ENCODE measurements at places on chromosomes 4 and X.

DNA sequence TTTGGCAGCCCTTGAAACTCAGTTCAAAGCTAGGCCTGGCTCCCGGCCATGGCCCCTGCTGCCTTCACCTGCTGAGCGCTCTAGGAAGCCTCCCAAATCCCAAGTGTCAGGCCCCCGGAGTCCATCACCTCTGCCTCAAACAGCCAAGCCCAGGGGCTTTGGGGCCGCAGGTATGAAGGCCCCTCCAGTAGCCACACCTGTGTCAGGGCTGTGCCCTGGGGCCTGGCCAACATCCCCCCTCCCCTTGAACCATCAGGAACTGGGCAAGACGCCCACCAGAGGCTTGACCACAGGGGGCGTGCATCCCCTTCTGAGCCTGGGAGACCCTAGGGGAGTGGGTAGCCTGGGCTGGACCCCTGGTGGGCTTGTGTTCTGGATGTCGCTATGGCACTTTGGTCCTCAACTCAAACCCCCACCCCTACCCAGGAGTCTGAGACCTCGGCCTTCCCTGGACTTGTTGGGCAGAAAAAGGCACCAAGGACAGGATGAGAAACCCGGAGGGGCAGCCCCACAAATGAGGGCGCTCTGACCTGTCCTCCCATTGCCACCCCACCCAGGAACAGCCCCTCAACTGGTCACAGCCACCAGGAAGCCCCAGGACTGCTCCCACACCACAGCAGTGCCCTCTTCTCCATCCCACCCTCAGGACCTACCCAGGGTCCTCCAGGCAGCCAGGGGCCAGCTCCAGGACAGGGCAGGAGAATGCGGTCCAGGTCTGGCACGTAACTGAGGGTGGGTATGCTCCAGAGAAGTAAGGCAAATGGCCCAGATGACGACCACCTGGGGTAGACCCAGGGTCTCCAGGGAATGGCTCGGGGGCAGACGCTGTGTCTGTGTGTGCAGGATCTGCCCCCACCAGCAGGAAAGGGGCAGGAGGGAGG lies 4.2 kb upstream of the SLBP start:
- DNase-seq, result no peak

GRCh38 chr4:159035570-159035969 lies 67.3 kb upstream of the RAPGEF2 start:
- no peak for DNase-seq

- no peak for DNase-seq
These were observed 67.5 kb downstream of the FBXW7 start for GRCh38 chr4:152468408-152468807.

GRCh38 chr4:112765317-112765974 lies 128.5 kb downstream of the LARP7 start:
- no peak for DNase-seq

- no peak for DNase-seq
These were observed 566.3 kb upstream of the NR3C2 start for GRCh38 chr4:149008415-149009025.

DNA sequence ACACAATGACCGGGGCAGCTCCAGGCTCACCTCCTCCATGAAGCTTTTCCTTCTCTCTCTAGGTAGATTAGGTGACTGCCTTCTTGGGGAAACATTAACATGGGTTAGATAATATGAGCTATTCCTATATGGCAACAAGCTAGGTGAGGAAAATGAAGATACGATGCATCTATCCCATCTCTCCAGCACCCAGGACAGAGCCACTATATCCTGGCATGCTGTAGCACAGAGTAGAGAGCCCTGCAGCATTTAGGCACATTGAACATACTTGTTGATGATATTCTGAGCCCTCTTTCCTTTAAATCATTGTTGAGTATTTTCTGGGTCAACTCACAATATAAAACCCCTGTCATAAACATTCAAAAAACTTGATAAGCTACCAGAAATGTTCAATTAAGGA lies 494.2 kb upstream of the MAGEB2 start:
- no peak for DNase-seq

DNA sequence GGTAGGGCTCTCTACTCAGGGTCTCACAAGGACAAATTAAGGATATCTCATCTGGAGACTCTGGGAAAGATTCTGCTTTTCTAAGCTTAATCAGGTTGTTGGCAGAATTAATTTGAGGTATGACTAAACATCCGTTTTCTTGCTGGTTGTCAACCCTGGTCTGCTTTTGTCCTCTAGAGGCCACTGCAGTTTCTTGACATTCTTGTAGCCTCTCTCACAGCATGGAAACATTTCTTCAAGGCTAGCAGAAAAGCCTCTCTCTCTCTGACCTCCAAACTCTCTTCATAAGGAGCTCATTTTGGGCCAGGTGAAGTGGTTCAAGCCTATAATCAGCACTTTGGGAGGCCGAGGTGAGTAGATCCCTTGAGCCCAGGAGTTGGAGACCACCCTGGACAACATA lies 749.5 kb upstream of the PCDH7 start:
- DNase-seq, result no peak

- no peak for DNase-seq
These were observed 135.3 kb upstream of the VCX2 start for GRCh38 chrX:8306291-8306925.

DNA sequence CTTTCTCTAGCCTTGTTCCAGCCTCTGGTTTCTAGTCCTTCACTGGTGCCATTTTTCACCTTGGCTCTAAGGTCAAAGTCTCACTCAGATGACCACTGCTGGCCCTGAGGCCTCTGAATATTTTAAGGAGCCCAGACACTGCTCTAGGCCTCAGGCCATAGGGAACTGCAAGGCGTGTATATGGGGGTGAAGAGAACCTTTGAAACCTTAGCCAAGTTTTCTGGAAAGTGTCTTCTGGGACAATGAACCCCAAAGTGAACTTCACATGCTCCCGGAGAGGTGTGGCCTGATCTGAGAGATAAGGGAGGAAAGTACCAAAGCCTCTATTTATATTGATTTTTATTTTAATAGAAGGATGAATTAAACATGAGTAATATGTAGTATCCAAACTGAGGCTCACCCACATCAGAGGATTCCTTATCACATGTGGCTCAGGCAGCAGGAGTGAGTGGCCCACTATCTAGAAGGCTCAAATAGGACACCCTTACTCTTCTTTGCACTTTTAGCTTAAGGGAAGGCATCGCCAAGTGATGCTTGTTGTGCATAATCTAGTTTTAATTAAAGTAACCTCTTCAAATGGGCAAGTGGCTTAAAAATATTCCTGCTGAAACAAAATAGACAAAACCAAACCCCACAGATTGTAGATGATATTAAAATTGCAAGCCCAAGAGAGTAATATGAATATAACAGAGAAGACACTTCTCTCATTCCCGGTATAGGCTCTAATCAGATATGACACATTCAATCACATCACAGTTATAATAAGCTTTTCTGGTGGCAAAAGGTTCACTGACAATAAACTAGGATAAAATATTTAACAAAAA lies 18.3 kb downstream of the GRPR start:
- DNase-seq, result no peak

DNA sequence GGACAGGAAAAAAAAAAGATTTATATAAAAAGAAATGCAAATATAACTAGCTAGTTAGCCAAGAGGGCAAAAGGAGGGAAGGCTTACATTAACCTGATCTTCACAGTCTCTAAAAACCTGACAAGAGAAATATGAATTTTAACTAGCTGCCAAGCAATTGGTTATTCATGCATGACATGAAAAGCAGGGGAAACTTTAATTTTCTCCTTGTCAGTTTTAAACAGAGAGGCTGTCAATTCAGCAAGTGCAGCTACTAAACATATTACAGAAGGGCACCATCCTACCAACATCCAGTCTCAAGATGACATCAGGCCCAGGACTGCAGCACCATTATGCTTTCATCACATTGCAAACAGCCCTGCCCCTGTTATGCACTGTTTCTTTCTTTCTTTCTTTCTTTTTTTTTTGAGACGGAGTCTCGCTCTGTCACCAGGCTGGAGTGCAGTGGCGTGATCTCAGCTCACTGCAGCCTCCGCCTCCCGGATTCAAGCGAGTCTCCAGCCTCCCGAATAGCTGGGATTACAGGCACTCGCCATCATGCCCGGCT lies 38.9 kb upstream of the CBR4 start:
- no peak for DNase-seq

DNA sequence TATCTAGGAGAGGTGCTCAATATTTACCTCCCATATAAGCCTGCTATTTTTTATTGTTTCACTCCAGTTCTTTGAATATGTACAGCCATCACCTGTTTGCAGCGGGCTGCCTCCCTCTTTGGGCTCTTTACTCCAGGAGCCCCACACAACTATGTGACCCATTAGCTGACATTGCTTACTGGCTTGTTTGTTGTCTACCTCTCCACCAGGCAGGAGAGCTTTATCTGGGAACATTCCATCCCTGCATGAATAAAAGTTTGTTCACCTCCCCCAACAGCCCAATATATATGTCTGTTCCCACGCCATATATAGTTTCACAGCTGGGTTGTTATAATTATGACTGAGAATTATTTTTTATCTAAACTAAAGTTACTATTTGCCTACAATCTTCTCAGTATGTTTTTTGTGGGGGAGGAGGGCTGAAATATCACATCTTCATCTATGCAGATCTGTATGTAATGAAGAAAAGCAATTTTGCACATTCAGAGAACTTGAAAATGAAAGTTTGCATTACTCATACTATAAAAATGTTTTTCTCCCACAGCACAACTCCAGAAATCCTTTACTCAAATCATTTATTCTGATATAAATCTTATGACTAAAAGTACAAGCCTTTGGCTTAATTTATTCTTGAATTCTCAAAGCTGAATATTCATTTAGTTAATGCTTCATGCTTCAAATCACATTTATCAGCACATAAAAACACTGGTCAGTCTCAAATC lies 61.2 kb upstream of the DAPP1 start:
- no peak for DNase-seq

DNA sequence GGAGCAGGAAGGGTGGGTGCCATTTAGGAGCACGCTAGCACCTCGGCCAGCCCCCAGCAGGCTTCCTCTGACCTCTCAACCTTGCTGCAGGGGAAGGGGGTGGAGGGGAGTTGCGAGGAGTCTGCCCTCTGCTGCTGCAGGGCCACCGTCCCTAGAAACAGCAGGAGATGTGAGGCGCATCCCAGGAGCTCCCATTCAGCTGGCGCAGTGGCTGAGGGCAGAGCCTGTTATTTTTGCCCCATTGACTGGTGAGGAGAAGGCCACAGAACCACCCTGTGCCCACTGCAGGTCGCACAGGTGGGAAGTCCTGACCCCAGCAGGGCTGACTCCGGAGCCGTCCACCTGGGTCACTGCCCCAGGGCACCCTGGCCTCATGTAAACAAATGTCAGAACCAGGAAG lies 8.0 kb downstream of the PDE6B start:
- no peak for DNase-seq

- DNase-seq, result no peak
These were observed 144.9 kb downstream of the FNIP2 start for GRCh38 chr4:158913766-158914165.

DNA sequence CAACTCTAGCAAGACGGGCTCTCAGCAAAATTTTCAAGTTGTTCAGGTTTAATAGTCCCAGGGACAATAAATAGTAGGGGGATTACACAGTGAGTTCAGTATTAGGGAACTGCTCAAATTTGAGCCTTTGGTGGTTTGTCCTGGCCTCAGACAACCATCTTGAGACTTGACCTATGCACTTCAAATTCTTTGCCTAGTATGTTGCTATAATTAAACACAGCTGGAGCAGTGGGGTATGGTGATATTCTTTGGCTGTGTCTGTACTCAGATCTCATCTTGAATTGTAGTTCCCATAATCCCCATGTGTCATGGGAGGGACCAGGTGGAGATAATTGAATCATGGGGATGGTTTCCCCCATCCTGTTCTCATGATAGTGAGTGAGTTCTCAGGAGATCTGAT lies 43.3 kb upstream of the TEX13A start:
- DNase-seq, result no peak

GRCh38 chrX:149398027-149398426 lies 107.1 kb downstream of the IDS start:
- DNase-seq, result no peak

GRCh38 chr4:2900741-2901140 lies 57.1 kb downstream of the ADD1 start:
- no peak for DNase-seq

GRCh38 chr4:121266982-121267381 lies 102.9 kb upstream of the TNIP3 start:
- DNase-seq, result no peak

- no peak for DNase-seq
These were observed 2.9 kb downstream of the USP11 start for GRCh38 chrX:47235691-47236103.

DNA sequence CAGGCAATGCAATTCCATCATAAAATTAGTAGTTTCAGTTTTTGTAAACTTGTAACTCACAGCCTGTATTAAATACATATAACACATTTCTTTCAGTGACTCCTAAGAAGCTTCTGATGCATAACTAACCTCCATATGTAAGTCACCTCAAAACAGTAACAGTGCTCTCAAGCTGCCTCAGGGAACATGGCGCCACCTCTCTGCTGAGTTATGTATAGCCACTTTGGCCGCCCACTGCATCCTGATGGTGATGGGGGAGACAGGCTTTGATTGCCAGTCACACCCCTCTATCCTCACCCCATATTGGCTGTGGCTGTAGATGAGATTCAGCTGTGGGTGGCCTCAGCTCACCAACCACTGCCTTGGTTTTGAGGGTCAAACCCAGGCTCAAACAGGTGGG lies 54.3 kb downstream of the LRBA start:
- no peak for DNase-seq

- no peak for DNase-seq
These were observed 456.8 kb downstream of the PRR32 start for GRCh38 chrX:127276326-127276725.

DNA sequence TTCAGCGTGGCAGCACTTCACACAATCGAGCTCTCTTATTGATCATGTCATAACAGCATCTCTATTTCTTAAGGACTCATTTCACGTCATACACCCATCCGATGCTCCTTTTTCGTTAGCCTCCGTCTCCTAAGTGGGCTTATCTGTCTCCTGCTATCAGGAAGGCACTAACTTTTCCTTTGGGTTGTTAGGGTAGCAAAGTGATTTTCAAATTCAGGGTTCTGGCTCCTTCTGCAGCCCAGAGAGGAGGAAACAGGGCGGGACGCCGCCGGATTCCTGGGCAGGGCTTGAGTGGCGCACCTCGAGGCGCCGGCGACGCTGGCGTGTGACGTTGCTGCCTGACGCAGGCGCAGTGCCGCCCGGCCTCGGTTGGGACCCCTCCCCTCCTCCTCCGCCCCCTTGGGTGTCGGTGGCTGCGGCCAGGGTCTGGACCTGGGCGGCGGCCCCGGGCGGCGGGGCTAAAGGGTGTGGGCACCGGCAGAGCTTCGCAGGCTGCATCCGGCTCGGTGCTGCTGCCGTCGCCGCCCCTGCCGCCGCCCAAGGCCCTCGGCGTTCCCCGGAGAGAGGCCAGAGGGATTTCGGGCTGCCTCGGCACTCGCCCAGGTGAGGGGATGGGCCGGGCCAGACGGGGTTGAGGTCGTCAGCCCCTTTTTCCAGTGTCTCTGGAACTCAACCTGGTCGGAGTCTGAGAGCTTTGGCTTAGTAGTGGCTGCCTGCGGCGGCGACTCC lies at the start of gene BLTP1:
Gene BLTP1, plus strand, starts transcription at position 350 of the 729 bp plus-strand sequence. CDS start 18,317 bp downstream, outside the sequence.
- peak; percentile 31 for DNase-seq

DNA sequence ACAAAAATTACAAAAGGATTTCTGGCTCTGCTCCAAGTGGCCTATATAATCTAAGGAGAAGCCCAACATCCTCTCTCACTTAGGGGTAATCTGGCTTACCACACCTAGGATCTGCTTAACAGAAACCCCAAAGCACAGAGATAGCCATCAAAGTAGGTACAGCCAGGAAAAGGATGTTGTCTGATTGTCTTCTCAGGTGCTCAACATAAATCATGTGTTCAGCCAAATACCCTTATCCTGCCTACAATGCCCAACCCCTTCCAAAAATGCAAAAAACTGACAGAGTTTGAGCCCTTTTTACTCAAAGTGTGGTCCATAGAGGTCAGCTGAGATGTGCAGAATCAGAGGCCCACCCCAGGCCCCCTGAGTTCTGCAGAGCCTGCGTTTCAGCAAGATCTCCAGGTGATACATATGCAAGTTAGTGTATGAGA lies 53.9 kb downstream of the PPM1K start:
- DNase-seq, result no peak

Data from kidney epithelial cell (primary cell).